Large intestine (tissue), 12 donors: ENCODE measurements at places on chromosomes 4 and X.

DNA sequence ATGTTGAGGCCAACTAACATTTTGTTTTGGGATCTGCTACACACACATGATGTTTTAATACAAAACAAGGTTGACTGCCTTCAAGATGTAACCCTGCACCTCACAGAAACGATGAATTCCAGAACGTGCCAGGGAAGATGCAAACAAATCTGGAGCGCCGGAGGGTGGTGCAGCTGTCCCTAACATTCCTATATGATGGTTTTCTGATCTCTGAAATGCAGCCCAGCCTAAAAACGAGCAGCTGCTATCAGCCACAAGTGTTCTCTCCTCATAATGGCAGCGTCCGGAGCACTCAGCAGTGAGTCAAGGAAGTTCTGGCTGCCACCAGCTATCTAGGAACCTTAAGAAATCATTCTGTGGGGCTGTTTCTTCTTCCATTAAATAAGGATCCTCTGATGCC lies 333.4 kb downstream of the NR3C2 start:
- H3K27me3 ChIP-seq = no peaks in the 10 kb centered on the region
- no peak overlapping the region for H3K4me3 ChIP-seq
- peaks cover 5% of the 10 kb centered on the region for H3K4me1 ChIP-seq
- no peak overlapping the region for H3K27ac ChIP-seq
- H3K36me3 ChIP-seq = peaks cover 3% of the 10 kb centered on the region
- no peak for DNase-seq

DNA sequence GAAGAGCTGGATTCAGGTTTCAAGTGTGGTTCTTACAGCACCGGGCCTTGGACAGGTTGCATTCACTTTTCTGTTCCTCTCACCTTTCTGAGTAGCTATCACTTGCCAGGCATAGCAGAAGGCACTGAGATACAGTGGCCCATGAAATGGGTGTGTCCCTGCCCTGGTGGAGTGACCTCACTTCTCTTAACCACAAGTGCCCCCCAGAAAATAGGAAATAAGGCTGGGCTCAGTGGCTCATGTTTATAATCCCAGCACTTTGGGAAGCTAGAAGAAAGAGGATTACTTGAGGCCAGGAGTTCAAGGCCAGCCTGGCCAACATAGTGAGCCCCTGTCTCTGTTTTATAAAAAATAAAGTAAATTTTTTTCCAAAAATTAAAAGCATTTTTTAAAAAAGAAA lies 101.7 kb upstream of the KIT start:
- no peaks in the 10 kb centered on the region for H3K36me3 ChIP-seq
- H3K27me3 ChIP-seq = peaks cover 4% of the 10 kb centered on the region

DNA sequence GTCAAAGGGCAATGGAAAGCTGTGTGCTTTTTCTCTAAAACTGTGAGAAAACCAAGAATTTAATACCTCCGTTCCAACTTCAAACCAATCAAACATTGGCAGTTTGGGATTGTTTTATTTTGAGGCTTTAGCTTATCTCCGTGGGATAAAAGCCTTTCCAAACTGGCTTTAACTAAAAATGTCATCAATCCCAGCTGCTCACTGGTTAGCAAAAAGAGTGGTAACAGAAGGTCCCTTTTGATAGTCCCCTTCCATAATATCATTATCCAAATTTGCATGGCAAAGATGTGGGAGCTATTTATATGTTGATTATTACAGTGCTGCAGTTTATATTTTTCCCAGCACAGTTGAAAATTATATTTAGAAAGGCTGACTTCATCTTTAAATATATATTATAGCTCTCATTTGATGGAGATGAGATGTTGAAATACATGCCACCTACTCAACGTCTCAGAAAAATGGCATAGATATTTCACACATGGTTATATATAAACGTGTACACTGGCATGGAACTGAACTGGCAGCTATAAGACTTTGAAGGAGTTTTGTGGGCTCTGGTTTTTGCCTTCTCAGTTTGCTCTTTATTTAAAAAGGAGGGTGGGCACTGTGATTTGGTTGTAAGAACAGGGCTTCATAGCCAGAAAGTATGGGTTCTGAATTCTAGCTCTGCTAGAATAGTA lies 707.1 kb upstream of the SLIT2 start:
- DNase-seq = no peak
- no peak overlapping the region for H3K4me3 ChIP-seq
- H3K27ac ChIP-seq = no peak overlapping the region
- no peaks in the 10 kb centered on the region for H3K4me1 ChIP-seq
- no peaks in the 10 kb centered on the region for H3K27me3 ChIP-seq

GRCh38 chr4:3525532-3526430 lies 6.4 kb downstream of the LRPAP1 start:
- H3K4me3 ChIP-seq = no peak overlapping the region
- H3K4me1 ChIP-seq = peaks cover 11% of the 10 kb centered on the region
- DNase-seq = no peak
- H3K27ac ChIP-seq = no peak overlapping the region
- no peaks in the 10 kb centered on the region for H3K27me3 ChIP-seq
- H3K36me3 ChIP-seq = peaks cover 84% of the 10 kb centered on the region

DNA sequence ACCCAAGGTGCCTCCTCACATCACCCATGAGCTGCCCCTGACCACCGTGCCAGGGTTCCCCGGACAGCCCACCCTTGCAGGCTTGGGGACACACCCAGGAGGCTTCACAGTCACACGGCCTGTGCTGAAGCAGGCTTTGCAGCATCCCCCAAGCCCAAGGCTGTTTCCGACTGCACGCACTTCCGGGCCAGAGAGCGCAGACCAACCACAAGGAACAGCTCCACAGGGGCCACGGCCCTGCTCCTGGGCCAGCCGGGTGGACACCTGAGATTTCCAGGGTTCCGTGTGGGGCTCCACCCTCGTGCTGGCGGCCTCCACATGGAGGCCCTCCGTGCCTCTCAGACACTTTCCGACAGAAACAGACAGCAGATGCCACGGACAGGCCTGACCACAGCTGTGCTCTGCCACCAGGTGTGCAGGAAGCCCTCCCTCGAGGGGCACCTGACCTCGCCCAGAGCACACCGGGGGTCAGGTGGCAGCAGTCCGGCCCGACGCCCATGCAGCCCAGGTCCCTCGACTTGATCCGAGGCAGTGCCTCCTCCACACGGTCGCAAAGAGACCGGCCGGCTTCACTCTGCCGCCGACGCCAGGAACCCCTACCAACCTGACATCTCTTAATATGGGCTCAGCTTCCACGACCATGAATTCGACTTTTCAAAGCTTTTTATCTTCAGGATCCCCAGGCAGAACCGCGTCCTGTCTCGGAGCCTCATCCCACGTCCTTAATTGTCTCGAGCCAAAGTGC lies 8.0 kb downstream of the CTBP1 start:
- peaks cover 35% of the 10 kb centered on the region for H3K4me1 ChIP-seq
- no peaks in the 10 kb centered on the region for H3K27me3 ChIP-seq
- peaks cover 54% of the 10 kb centered on the region for H3K36me3 ChIP-seq
- no peak overlapping the region for H3K27ac ChIP-seq
- no peak for DNase-seq

DNA sequence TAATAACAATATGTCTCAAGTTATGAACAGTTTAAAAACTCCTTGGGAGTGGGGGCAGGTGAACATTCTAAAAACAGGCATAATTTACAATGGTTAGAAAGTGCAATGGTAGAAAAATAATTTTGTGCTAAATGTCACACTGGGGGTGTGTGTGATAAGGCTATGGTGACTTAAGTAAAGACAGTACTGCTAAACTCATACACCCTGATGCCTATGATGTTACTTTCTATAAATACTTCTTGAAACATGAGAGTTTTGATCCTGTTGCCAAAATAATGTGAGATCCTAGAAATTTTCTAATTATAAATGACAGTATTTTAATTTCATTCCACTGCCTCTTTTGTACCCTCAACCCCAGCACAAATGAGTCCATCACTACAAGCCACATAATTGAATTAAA lies 144.2 kb downstream of the POLA1 start:
- H3K27me3 ChIP-seq = no peaks in the 10 kb centered on the region
- no peak for DNase-seq
- H3K4me3 ChIP-seq = no peak overlapping the region
- H3K36me3 ChIP-seq = no peaks in the 10 kb centered on the region

GRCh38 chrX:7996414-7996813 lies 69.2 kb upstream of the PNPLA4 start:
- no peaks in the 10 kb centered on the region for H3K4me1 ChIP-seq
- no peaks in the 10 kb centered on the region for H3K36me3 ChIP-seq
- H3K27me3 ChIP-seq = no peaks in the 10 kb centered on the region
- H3K27ac ChIP-seq = no peak overlapping the region
- peak; percentile 9 for DNase-seq
- no peak overlapping the region for H3K4me3 ChIP-seq

DNA sequence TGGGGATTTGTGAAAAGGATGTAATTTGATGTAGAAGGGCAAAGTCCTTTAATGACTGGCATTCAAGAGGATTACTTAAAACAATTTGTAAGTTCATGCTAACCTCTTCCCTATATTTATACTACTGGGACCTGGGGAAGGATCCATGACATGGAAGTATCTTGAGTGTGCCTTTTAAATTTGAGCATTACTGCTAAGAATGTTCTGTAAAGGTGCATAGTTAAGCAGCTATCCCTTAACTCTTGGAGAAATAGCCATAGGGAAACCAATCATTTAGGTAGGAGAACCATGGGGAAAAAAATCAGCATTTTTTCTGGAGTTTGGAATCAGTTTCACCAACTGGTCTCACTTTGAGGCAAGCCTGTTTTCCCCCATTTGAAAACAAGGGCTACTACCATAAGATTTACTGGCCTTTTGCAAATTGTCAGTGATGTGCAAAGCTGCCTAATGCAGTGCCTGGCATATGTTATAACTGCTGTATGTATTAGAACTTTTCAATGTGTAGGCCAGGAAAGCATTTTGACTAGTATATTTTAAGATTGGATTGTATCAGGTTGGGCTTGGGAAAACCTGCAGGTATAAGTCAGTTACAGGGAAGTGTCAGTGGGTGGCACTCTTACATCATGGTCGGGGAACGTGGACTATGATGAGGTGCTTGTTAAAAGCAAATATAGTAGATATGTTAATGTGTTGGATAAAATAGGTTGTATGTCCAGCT lies 72.1 kb downstream of the PRSS12 start:
- peak overlapping the region; percentile 80 for H3K4me3 ChIP-seq
- H3K27ac ChIP-seq = peak overlapping the region; percentile 44
- peaks cover 16% of the 10 kb centered on the region for H3K36me3 ChIP-seq
- peaks cover 24% of the 10 kb centered on the region for H3K4me1 ChIP-seq

DNA sequence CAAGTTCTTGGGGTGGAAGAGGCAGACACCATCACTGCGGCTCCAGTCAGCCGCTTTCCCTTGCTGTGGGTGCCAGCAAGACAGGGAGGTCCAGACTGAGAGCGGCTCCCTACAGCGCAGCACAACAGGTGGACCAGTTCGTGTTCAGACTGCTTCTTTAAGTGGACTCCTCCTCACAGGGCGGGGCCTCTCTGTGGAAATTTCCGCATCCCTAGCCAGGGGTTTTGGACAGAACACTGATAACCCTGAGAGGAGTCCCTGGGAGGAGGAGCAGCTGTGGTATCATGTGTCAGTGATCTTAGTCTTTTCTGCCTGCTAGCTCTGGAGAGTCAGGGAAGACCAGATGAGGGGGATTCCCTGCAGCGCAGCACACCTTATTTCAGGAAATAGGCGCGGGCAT lies 48.5 kb downstream of the MAGEC2 start:
- H3K4me3 ChIP-seq = no peak overlapping the region
- no peaks in the 10 kb centered on the region for H3K36me3 ChIP-seq
- H3K4me1 ChIP-seq = no peaks in the 10 kb centered on the region
- DNase-seq = no peak
- no peaks in the 10 kb centered on the region for H3K27me3 ChIP-seq
- H3K27ac ChIP-seq = no peak overlapping the region

- no peak for DNase-seq
- no peak overlapping the region for H3K4me3 ChIP-seq
- H3K36me3 ChIP-seq = no peaks in the 10 kb centered on the region
Measured at GRCh38 chr4:22688236-22688635, 4.5 kb upstream of the GBA3 start.

- H3K27me3 ChIP-seq = no peaks in the 10 kb centered on the region
- DNase-seq = no peak
- no peak overlapping the region for H3K27ac ChIP-seq
- H3K36me3 ChIP-seq = no peaks in the 10 kb centered on the region
Measured at GRCh38 chr4:19051831-19052230, 1030.3 kb upstream of the LCORL start.

DNA sequence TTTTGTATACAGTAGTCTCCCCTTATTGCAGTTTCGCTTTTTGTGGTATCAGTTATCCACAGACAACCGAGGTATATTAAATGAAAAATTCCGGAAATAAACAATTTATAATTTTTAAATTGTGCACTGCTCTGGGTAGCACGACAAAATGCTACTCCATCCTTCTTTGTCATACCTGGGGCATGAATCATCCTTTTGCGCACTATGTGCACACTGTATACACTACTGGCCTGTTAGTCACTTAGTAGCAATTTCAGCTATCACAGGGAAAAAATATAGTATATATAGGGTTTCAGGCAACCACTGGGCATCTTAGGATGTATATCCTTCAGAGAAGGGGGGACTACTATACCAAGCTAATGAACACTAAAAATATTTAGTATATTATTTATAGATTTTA lies 198.8 kb upstream of the FAT4 start:
- no peaks in the 10 kb centered on the region for H3K27me3 ChIP-seq
- no peaks in the 10 kb centered on the region for H3K36me3 ChIP-seq
- no peak for DNase-seq

DNA sequence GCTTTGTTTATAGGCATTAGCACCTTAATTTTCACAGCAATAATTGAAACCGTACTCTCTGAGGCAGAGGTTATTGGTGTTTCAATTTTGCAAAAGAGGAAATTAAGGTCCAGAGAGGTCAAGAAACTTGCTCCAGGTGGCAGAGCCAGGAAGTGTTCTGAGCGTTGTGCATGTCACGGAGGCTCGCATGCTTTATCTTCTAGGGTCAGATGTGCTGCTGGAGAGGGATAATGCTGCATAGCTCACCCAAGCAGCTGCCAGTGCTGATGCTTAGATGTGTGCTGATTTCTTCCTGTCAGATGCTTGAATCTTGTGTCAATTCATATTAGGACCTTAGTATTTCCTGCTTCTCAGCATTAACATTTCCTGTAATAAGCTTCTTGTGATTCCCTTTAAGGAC lies 13.0 kb upstream of the FGF5 start:
- H3K4me1 ChIP-seq = no peaks in the 10 kb centered on the region
- H3K4me3 ChIP-seq = no peak overlapping the region
- H3K36me3 ChIP-seq = no peaks in the 10 kb centered on the region
- peaks cover 13% of the 10 kb centered on the region for H3K27me3 ChIP-seq
- DNase-seq = no peak

DNA sequence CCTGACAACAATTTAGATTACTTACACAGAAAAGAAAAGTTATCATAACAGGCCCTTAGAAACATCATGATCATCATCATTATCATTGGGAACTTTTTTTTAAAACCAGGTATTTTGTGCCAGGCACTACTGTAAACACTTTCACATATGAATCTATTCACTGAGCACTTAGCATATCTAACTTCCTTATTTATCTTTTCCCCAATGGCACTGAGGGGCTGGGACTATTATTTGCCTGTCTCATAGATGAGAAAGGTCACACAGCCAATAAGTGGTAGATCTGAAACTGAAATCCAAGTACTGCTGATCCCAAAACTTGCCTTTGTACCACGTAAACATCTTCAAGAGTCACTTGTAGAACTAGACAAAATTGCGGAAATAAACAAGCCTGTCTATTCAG lies 184.2 kb upstream of the RBPJ start:
- no peaks in the 10 kb centered on the region for H3K27me3 ChIP-seq
- DNase-seq = no peak
- no peaks in the 10 kb centered on the region for H3K36me3 ChIP-seq
- H3K4me1 ChIP-seq = peaks cover 9% of the 10 kb centered on the region

- no peaks in the 10 kb centered on the region for H3K36me3 ChIP-seq
- no peaks in the 10 kb centered on the region for H3K27me3 ChIP-seq
- H3K4me1 ChIP-seq = no peaks in the 10 kb centered on the region
Measured at GRCh38 chr4:138003248-138003647, 238.9 kb downstream of the SLC7A11 start.

GRCh38 chr4:85268188-85268587 lies 206.8 kb upstream of the ARHGAP24 start:
- H3K27me3 ChIP-seq = no peaks in the 10 kb centered on the region
- H3K27ac ChIP-seq = no peak overlapping the region
- no peak for DNase-seq
- no peaks in the 10 kb centered on the region for H3K36me3 ChIP-seq
- no peak overlapping the region for H3K4me3 ChIP-seq
